Stimulated activated CD8-positive, alpha-beta memory T cell treated with anti-CD3 and anti-CD28 coated beads, Interleukin-15, amount 100 ng/mL, for 1 hour (primary cell): ENCODE measurements at places on chromosomes 2 and 18.

DNA sequence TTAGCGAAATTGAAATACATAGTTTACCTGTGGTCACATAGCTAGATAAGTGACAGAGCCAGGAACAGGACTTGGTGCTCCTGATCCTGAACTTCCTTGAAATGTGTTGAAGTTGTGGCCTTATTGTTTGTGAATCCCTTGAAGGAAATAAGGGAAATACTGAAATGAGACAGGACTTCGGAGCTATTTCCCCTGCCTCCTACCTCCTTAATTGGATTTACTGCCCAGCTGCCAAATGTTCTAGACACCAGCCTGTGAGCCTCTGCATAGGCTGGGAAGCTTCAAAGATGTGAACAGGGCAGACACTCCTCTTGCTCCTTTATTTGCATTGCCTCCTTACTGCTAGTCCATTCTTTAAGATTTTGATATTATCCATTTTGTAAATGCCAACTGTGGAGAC lies 135.2 kb downstream of the PRPF40A start:
- no peak for DNase-seq

GRCh38 chr2:66853585-66853984 lies 418.7 kb downstream of the MEIS1 start:
- DNase-seq: no peak

DNA sequence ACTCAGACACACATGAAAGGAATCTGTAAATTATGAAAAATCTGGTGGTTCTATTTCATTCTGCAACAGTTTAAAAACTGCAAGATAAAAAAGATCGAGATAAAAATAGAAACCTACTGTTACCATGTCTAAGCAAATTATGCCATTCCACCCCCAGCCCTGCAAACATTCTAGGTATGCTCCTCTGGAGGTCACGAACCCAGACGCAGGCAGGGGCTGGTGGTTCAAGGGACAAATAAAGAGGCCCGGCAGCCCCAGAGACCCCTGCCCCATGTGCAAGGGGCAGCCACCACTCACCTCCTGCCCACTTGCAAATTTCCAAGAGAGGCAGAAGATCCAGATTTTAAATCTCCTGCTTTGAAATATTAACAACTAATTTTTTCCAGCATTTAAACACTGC lies 210.5 kb downstream of the ANAPC1 start:
- no peak for DNase-seq

GRCh38 chr2:37375741-37376288 lies 31.4 kb downstream of the QPCT start:
- no peak for DNase-seq
